ENCODE measurements at places on chromosomes 13 and 19. TPM values are rescaled to one million over a fixed set of nuclear protein-coding genes. Genes with fewer than 3 reads are reported as not detected.

DNA sequence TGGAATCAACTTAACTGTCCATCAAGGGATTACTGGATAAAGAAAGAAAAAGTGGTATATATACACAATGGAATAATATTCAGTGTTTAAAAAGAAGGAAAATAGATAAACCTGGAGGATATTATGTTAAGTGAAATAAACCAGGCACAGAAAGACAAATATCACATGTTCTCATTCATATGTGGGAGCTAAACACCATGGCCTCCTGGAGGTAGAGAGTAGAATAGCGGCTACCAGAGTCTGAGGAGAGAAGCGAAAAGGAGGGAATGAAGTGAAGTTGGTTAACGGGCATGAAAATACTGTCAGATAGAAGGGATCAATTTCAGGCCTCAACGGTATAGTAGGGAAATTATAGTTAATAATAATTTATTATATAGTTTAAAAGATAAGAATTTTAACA is 147.5 kb upstream of the OBI1 start:
- no peak for DNase-seq

- DNase-seq = no peak
Observed at GRCh38 chr13:49443357-49443703, 534 bp downstream of the CAB39L start.

- DNase-seq = no peak
Observed at GRCh38 chr13:31530922-31531321, 208.4 kb upstream of the RXFP2 start.

DNA sequence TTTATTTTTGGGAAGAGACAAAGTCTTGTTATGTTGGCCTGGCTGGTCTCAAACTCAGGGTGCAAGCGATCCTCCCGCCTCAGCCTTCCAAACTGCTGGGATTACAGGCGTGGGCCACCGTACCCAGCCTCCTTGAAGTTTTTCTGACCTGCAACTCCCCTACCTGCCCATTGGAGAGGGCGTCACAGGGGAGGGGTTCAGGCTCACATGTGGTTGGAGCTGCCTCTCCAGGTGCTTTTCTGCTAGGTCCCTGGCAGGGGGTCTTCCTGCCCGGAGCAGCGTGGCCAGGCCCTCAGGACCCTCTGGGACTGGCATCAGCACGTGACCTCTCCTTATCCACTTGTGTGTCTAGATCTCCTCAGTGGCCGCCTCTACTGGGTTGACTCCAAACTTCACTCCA is 27.2 kb downstream of the LDLR start:
- no peak for DNase-seq

GRCh38 chr19:28332351-28332750 is 880.6 kb downstream of the UQCRFS1 start:
- no peak for DNase-seq

DNA sequence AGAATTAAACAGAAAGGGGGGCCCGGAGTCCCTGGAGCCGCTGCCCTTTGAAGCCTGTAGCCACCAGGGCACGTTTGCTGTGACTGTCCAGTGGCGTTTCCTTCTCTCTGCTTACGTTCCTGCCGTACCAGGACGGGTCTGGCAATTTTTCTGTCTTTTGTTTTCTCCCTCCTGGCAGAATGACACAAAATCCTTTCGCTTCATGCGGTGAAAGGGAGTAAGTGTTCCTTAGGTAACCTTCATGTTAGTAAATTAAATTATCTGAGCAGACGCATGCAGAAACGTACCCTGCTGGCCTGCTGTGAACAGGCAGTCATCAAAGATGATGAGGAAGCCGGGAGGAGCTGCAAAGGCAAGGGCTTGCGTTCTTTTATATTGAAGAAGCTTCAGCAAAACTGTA is 299.3 kb upstream of the ARGLU1 start:
- DNase-seq = no peak

- DNase-seq = no peak
Observed at GRCh38 chr13:72931311-72931710, 127.5 kb upstream of the KLF5 start.

- DNase-seq = no peak
Observed at GRCh38 chr13:102970542-102970941, 95.7 kb downstream of the SLC10A2 start.

GRCh38 chr19:5491565-5491964 is 36.3 kb downstream of the ZNRF4 start:
- no peak for DNase-seq

GRCh38 chr13:27374650-27375049 is 49.8 kb upstream of the GTF3A start:
- DNase-seq = no peak

DNA sequence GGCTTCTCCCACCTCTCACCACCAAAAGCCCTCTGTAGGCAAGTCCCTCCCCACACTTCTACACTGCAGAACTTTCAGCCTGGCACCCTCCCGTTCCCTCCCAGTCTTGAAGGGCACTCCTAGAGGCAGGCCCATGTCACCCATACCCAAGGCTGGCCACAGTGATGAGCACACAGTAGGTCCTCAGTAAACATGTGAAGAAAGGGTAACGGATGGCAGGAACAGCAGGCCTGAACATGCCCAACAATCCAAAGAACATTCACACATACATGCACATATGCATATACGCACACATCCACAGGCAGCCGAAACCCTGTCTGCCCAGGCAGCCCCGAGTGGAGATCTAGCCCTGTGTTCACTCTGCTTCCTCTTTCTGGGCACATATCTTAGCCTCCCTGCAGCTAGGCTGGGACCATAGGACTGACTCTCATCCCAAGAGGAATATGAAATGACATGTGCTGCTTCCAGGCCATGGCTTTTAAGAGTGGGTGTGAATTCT is 55.2 kb downstream of the CEBPG start:
- DNase-seq = no peak

- no peak for DNase-seq
Observed at GRCh38 chr19:41703602-41704293, 4.7 kb upstream of the CEACAM5 start.

- no peak for DNase-seq
Observed at GRCh38 chr13:111925146-111925875, 141.6 kb upstream of the SOX1 start.

DNA sequence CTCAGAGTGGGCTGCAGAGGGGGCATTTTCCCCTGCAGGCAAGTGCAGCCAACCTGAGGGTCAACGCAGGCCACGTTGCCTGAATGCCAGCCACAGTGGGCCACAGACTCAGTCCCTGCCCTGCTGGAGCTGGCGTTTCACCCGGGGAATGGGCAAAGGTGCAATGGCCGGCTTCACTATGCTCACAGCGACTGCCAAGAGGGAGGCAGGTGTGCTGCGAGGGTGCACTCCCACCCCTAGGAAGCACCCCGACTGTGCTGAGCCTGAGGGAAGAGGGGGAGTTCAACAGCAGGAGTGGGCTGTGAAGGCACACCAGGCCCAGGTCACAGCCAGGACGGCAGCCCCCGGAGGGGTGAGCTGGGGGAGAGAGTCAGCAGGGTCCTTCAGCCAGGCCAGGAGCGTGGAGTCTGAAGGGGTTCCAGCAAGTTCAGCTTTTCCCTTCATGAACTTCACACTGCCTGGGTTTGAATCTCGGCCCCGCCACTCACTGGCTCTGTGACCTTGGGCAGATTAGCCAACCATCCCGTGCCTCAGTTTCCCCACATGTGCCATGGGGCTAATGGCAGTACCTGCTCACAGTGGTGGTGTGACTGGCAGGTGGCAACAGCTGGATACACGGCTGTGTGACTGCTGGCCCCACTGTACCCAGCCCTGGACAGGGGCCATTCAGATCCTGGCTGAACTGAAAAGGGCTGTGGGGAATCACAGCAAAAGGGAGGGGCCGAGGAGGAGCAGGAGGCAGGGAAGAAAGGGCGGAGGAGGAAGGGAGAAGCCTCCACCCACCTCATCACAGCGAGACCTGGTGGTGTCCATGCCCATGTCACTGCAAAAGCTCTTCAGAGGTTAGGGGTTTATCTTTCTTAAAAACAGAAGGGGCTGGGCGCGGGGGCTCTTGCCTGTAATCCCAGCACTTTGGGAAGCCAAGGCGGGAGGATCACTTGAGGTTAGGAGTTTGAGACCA is 7.6 kb downstream of the TRAPPC6A start:
- DNase-seq = no peak

GRCh38 chr13:29868581-29868980 is 18.2 kb upstream of the UBL3 start:
- no peak for DNase-seq

DNA sequence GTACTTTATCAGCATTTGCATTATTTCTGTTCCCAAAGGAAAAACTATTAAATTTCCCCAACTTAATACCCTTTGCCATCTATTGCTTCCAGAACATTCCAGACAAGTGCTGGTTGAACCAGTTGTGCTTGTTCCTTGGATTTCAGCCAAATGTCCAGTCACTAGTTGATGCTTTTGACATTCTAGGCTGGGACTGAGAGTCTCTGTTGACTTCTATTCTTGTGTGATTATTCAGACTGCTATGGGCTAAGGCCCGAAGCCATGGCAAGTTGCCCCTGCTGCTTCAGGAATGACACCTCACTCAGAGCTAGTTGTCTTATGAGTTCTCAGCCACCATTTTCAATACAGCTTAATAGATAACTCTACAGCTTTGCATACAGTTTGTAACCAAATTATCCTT is 458.1 kb upstream of the ARGLU1 start:
- no peak for DNase-seq

GRCh38 chr13:40779049-40779448 is 8.1 kb upstream of the MRPS31 start:
- DNase-seq = no peak

- DNase-seq = no peak
Observed at GRCh38 chr13:106484537-106485193, 50.8 kb downstream of the EFNB2 start.

DNA sequence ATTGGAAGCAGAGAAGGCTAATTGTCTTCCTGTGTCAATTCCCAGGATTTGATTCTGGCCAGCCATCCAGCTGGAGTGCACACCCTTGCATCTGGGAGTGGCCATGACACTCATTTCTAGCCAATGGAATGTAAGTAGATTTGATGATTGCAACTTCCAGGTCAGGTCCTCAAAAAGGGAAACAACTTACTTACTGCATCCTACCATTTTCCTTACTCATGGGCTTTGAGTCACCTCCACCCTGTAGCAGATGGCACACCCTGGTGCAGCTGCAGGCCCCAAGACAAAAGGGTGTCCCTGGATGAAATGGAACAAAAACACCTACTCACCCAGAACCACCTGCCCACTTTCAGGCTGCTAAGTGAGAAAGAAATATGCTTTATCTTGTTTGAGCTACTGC is 27.3 kb upstream of the MPHOSPH8 start:
- no peak for DNase-seq

ZNF709 gene
- 0.79 TPM for total RNA-seq

ISYNA1 gene
- 10.0 TPM for total RNA-seq

MEDAG gene
- 9.8 TPM for total RNA-seq

GNG8 gene
- not detected for total RNA-seq

FFAR1 gene
- not detected for total RNA-seq

PNKP gene
- total RNA-seq = 42.3 TPM

KLHL1 gene
- total RNA-seq = not detected

ADAMTS10 gene
- total RNA-seq = 3.4 TPM

CACNG6 gene
- 1.4 TPM for total RNA-seq

SLC25A41 gene
- total RNA-seq = not detected

CEACAM16 gene
- not detected for total RNA-seq

Data from esophagus squamous epithelium (tissue), 5 donors.